ENCODE measurements at places on chromosomes 13 and 19.

GRCh38 chr19:40294560-40294959 is 9.4 kb upstream of the AKT2 start:
- DNase-seq, result peak; percentile 39

DNA sequence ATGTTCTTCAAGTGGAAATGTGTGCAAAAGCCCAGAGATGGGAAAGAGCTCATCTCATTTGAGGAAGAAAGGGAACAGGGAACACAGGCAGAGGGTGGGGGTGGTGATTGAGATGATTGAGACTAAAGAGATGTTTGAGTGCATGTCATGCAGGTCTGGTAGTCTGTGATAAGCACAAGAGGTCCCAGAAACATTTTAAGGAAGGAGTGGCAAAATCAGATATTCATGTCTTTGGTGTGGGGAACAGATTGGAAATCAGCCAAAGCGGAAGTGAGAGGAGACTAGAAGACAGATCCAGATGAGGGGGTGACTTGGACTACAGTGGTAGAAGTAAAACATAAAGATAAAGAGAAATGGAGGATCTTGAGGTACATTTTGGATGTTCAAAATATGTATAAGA is 39.4 kb upstream of the DACH1 start:
- DNase-seq, result no peak

DNA sequence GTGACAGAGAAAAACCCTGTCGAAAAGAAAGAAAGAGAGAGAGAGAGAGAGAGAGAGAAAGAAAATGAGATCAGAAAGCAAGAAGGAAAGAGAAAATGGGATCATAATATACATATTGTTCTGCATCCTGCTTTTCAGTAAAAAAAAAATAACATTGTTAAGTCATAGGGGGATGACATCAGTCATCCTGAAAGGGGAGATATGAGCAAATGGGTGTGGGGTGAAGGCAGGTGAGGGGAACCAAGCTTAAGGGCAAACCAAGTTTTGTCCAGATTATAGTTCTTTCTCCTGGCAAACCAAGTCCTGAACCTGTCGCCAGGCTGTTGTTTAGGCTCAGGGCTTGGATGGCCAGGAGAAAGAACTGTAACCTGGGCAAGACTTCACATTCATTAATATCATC is 92.6 kb upstream of the TMTC4 start:
- DNase-seq, result no peak

- DNase-seq, result no peak
Observed at GRCh38 chr13:21297447-21297846, 121.0 kb downstream of the MRPL57 start.

GRCh38 chr19:40604647-40605215 is 3.6 kb downstream of the LTBP4 start:
- DNase-seq, result no peak

GRCh38 chr13:24185591-24186232 is 25.2 kb downstream of the SPATA13 start:
- no peak for DNase-seq

GRCh38 chr13:59501004-59501403 is 662.7 kb downstream of the DIAPH3 start:
- DNase-seq, result no peak

DNA sequence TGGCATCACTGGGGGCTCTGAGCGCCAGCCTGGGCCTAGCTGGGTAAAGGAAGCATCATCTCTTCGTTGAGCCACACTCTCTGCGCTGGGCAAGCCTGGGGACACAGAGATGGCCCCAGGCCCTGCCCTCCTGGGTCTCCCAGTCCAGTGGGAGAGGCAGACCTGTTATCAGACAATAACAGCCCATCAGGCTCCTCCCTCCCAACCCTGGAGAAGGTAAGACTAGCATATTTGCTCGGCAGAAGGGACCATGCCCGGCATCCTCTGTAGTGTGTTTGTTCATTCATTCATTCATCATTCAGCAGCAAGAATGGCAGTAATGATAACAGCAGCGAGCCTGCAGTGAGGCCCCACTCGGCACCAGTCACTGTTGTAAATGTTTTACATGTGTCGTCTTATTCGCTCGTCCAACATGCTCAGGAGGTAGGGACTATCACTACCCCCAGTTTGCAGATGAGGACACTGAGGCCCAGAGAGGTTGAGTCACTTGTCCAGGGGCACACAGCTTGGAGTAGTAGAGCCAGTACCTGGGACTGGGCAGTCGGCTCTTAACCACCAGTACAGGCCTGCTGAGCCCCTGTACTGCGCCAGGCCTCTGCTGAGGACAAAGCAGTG is 33.2 kb downstream of the PAK4 start:
- no peak for DNase-seq

- DNase-seq, result no peak
Observed at GRCh38 chr19:51124729-51125128, at the start of gene SIGLEC9. Gene SIGLEC9, plus strand, starts transcription at chr19:51124906. Its CDS starts 69 bp downstream, at chr19:51124975.

DNA sequence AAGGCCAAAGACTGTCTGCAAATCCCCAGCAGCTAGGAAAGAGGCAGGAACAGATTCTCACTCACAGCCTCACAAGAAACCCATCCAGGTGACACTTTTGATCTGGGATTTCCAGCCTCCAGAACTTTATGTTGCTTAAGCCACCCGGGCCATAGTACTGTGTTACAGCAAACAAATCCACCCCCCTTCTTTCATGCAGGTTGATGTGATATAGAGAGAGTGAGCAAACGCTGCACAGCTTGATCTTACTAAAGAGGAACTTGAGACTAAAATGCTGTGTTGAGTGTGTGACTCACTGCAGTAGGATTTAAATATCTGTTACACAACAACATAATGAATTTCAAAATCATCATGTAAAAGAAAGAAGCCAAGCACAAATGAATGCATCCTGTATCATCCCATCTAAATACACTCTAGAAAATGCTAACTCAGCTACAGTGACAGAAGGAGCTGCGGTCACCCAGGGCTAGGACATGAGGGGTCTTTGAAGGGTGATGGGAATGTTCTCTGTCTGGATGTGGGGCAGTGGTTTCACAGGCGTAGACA is 32.2 kb downstream of the RCBTB2 start:
- no peak for DNase-seq

DNA sequence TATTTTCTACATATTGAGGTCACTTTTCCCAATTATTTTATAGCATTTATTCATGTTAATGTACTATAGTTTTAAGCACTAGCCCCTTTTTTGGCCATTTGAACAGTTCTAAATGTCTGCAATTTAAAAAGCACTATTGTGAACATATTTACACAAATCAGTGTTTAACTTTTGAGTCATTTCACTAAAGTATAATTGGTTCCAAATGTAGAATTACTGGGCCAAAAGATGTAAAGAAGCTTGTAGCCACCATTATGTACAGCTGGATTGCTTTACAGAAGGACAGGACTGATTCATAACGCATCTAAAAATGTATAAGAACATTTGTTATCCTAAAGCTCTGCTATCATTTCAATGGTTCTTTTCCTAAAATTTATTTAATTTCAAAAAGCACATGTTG is 16.6 kb upstream of the ATP12A start:
- DNase-seq, result no peak

- no peak for DNase-seq
Observed at GRCh38 chr19:38055655-38056521, 148.9 kb downstream of the SIPA1L3 start.

DNA sequence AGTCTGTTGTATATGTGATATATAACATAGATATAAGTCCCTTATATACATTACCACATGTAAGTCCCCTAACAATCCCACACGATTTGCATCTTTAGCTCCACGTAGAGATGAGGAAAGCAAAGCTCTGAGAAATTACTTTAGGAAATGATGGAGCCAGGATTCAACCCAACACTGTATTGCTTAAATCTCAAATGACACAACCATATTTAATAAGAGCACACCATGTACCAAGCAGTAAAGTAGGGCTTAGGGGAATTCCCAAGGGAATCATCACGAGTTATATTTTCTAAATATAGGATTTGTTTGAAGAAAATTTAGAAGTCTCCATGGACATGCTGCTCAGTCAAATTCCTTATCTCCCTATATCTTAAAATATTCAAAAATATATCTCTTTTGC is 61.3 kb upstream of the POMP start:
- DNase-seq, result no peak

- peak; percentile 63 for DNase-seq
Observed at GRCh38 chr19:8001995-8002849, 3.2 kb downstream of the ELAVL1 start.

- DNase-seq, result no peak
Observed at GRCh38 chr13:79660361-79660760, 179.4 kb downstream of the NDFIP2 start.

- no peak for DNase-seq
Observed at GRCh38 chr13:84607261-84608013, 725.2 kb upstream of the SLITRK1 start.

GRCh38 chr19:38544569-38545315 is 73.0 kb downstream of the MAP4K1 start:
- peak; percentile 24 for DNase-seq

DNA sequence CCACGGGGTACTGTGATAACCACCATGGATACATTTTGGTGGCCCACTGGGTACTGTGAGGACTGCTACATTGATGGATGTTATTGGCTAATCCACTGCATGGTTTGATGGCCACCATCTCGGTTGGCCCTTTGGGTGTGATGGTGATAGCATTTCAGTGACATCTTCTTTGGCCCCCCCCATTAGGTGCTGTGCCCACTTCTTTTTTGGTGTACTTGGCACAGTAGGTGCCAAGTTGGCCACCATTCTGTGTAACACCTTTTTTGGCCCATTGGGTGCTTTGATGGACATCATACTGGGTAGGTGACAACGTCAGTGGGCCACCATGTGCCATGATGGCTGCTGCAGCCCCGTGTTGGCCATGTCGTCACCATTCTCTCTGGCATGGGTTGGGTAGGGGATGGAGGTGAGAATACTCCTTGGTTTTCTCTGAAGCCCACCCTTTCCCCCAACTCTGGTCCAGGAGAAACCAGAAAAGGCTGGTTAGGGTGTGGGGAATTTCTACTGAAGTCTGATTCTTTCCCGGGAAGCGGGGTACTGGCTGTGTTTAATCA is 9.2 kb downstream of the FOXA3 start:
- DNase-seq, result no peak

DNA sequence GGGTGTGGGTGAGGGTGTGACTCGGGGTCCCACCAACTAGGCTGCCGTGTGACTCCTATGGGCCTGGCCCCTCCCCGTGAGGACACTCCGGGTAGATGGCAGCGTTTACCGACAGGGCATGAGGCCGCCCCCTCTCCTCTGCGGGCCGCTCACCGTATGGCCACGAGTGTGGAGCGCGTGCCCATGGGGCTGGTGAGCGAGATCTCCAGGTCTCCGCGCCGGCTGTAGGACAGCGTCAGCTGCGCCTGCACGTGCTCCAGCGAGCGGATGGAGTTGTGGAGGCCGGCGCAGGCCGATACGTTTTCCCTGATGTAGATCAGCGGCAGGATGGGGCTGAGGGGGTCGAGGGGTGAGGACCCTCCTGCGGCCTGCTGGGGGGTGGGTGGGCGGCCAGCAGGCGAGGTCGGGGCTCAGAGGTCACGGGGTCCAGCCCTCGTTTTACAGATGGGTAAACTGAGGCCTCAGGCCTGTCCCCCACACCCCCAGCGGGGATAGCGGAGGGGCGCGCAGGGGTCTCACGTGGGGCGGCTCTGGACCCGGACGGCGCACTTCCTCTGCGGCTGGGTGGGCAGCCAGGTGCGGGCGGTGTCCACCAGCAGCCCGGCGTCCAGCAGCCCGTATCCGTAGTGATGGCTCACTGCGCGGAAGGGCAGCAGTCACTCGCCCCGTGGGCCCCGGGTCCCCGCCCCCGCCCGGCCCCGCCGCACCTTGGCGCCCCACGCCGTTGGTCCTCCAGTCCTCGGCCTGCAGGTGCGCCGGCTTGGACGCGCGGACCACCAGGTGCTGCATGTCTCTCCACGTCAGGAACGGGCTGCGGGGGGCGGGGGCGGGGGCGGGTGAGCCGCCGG is 4.3 kb upstream of the C19orf25 start:
- no peak for DNase-seq

DNA sequence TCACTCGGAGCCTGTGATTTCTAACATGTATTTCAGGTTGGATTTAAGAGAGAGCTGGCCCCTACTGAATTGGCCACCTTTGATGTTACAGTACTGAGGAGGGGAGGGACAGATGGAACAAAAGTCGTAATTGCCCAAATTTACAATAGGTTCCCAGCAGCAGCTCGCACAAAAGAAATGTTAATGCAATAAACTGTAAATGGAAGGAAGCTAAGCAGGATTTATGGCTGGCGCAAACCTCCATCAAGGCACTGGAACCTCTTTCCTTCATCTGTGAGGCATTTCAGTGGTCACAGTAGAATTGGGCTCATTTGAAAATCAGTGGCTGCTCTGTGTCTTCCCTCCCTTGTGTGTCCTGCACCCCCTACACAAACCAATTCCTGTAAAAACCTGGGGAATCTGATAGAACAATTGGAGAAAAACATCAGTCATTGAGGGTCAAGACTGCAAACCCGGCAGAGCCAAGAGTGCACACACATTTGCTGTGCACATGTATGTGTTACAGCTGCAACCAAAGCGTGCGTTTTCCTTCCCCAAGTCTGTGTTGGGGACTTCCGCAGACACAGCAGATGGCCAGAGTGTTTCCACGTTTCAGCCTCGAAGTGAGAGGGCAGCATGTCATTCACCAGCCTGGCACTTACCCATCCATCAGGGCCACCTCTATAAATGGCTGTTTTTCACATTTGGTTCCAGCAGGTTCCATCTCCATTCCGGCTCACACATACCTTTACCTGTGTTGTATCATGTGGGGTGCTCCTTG is 192.8 kb downstream of the TM9SF2 start:
- no peak for DNase-seq

GRCh38 chr19:1018393-1018792 is 2.5 kb downstream of the TMEM259 start:
- DNase-seq, result no peak

GRCh38 chr13:33168321-33168960 is 117.1 kb downstream of the STARD13 start:
- DNase-seq, result no peak

- DNase-seq, result no peak
Observed at GRCh38 chr13:67148161-67148571, 82.0 kb downstream of the PCDH9 start.

GRCh38 chr13:73820688-73821087 is 313.5 kb downstream of the KLF12 start:
- DNase-seq, result no peak

- no peak for DNase-seq
Observed at GRCh38 chr13:106393776-106394175, 141.7 kb downstream of the EFNB2 start.

DNA sequence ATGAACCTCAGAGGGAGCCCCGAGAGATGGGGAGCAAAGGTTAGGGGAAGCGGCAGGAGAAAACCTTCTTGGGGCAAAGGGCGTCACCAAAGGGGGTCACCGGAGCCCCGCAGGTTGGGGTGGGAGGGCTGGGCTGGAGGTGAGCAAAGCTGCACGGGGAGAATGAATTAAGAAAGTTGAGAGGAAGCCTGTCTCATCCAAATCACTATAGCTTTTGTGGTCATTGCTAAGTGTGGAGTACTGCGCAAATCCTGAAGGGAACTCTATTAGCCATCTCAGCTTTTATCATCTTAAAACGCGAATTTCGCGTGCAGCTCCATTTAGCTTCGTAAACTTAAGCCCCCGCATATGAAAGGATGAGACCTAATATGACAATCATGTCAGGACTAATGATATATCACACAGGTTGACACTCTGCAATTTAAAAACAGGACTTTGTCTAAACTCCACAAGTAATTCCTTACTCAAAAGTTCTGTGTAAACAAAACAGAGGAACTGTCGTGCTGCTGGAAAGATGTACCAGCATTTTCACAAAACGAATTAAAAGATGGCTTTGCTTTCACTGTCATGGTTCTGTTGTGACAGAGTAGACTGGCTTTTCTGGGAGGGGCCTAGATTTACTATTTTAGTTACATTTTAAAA is 631 bp downstream of the LACC1 start:
- DNase-seq, result no peak

GRCh38 chr13:110458017-110458416 is 103.5 kb downstream of the RAB20 start:
- no peak for DNase-seq

GRCh38 chr19:14559916-14560775 is 11.7 kb downstream of the NDUFB7 start:
- DNase-seq, result no peak
